Osteoblast (primary cell): ENCODE measurements at places on chromosomes 6 and 20. TPM values are rescaled to one million over a fixed set of nuclear protein-coding genes. Genes with fewer than 3 reads are reported as not detected.

The MAN1A1 gene
- total RNA-seq, result 67.2 and 79.6 TPM in 2 replicates

The C6orf132 gene
- 2.9 TPM in 2 replicates for total RNA-seq

The PPP1R3G gene
- 3.3 and 3.5 TPM in 2 replicates for total RNA-seq

The UST gene
- total RNA-seq, result 18.1 and 21.2 TPM in 2 replicates

The FNDC11 gene
- under 0.01 TPM in 1 of 2 replicates, not detected in the other for total RNA-seq
